ENCODE measurements at places on chromosomes 3 and 15.
A peak's percentile ranks its signal among the peaks of the same experiment; 100 is the strongest.

- DNase-seq: no peak
Observed at GRCh38 chr15:98953000-98953787, 54.4 kb downstream of the PGPEP1L start.

- no peak for DNase-seq
Observed at GRCh38 chr15:100833417-100834389, 45.9 kb upstream of the ALDH1A3 start.

DNA sequence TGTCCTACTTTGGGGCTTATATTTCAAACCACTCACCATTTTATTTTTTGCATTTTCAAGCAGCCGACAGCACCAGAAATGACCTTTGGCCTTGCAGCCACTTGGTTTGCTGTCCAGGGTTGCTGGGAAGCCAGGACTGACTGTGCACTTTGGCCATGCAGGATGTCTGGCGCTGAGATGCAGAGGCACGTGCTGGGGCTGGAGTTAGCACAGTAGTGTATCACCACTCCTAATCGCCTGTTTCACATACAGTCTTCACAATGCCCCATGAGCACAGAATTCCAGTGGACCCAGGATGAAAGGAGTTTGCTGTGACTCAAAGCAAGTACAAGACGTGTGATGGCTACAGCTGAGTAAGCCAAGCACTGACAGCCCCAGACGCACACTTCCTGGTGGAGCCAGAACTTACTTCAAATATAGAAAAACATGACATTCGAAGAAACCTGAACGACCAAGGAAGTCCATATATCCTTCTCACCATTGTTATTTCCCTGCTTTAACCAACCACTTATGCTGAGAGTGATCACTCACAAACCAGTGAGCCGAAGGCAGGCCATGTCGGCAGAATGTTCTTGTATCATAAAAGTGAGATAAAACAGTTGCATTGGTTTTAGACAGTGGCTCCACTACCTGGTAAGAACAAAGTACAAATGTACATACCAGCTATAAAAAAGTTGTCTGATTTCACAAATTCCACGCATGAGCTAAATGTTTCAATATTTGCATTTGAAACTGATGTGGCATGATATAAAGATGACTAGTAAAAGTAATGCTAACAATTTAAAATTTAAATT, 16.0 kb downstream of the OCA2 start:
- no peak for DNase-seq

DNA sequence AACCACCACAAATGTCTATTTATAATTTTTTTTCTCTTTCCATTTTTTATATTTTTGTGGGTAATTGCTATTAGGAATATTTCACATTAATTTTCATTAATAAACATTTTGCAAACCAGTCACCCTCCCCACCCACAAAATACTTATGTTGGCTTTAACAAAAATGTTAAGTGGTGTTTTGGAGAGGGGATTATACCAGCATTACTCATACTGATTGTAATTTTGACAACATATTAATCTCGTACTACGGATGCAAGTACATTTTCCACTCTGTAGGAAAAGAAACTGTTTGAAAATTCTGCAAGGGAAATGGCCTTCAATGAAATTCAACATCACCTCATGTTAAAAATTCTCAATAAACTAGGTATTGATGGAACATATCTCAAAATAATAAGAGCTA, 58.3 kb downstream of the BCHE start:
- DNase-seq: no peak

GRCh38 chr3:71652781-71653413, 69.4 kb upstream of the FOXP1 start:
- DNase-seq: peak; percentile 57

DNA sequence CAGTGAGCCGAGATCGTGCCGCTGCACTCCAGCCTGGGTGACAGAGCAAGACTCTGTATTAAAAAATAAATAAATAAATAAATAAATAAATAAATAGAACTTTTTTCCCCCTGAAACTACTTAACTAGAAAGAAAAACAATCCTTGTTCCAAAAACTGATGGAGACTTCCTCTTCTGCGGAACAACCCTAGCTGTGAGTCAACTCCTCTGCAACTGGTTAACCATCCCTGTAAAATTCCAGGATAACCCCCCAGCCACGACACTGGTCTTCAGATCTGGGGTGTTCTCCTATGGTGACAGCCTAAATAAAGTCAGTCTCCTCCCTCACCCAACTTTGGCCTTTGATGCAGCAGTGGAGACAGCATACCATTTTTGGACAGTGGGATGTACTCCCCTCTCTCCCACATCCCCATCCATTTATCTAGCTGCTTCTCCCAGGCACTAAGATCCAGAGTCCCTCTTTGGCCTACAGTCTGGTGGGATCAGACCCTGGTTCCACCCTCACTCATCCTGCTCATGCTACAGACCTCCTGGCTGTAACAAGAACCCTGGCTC, 352.6 kb downstream of the OCA2 start:
- no peak for DNase-seq

GRCh38 chr3:105187344-105187743, 179.4 kb upstream of the ALCAM start:
- DNase-seq: peak; percentile 32

GRCh38 chr3:113034011-113034410, 43.2 kb downstream of the GTPBP8 start:
- no peak for DNase-seq

DNA sequence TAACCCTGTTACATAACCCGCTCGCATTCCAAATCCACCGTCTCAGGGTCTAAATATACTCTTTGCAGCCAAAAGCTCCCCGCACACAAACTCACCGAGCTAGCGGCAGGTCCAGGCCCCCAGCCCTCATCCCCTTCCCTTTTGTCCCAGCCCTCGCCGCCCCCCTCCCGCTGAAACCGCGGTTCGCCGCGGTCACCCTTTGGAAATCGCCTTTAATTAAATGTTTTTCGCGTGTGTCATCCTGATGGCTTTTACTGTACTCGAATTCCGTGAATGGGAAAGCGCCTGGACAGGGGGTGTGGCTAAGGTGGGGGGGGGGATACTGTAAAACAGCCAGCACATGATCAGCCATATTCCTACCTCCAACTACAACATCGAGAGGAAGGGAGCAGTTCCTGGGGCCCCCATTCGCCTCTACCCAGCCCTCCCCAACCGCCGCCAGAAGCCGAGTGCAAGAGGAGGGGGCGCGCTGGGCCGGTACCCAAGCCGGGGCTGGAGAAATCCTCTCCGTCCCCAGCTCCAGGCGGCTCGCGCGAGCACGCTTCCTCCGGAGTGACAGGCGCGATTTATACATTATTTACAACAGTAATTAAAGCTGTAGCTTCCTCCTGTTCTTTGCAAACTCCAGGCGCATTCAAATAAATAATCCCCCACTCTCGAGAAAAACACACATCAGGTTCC, 1.7 kb downstream of the RORA start:
- DNase-seq: no peak
